Activated CD4-positive, alpha-beta T cell treated with anti-CD3 and anti-CD28 coated beads, Interleukin-2, amount 50 U/mL, for 48 hours (primary cell): ENCODE measurements at places on chromosomes 4 and X.
A peak's percentile ranks its signal among the peaks of the same experiment; 100 is the strongest.

GRCh38 chrX:66751136-66751782 lies 112.4 kb upstream of the EDA2R start:
- no peak for DNase-seq

DNA sequence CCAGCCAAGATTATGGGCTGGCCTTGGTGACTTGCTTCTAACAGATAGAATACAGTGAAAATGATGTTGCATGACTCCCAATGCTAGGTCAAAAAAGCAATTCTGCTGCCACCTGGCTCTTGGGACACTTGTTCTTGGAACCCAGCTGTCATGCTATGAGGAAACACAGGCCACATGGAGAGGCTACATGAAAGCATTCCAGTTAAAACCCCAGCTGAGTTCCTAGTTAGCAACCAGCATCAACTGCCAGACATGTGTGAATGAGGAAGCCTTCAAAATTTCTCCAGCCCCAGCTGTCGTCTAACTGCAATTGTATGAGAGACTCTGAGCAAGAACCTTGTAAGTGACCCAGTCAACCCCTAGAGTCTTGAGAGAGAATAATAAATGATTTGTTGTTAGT lies 105.2 kb upstream of the FGF16 start:
- DNase-seq, result no peak

DNA sequence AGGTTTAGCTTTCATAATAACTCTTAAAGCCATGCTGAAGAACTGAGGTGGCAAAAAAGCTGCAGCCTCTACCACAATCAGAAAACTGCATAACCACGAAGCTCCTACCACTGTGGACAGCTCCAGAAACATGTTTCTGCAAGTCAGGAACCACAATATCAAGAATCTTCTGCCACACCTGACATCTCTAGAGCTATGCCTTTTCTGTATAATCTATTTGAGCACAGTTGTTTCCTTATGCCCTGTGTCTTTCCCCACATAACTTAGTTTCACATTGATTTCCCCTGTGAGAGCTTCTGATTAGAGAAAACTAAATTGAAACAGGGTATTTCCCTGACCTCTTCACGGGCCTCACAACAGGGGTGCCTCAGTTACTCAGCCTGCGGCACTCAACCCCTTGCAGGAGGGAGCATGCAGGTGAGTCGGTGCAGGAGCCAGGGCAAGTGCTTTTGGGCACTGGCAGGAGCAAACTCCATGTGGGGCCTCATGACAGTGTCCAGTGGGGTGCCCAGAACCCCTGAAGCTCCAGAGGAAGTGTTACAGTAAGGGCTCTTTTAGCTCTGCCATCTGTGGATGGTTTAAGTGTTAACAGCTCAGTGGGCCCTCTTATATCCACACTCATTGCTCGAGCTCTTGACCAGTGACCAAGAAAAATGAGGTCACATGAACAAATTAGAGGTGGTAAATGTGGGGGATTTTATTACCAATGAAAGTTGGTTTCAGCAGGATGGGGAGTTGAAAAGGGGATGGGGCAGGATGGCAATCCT lies 132.8 kb upstream of the BMP3 start:
- no peak for DNase-seq

DNA sequence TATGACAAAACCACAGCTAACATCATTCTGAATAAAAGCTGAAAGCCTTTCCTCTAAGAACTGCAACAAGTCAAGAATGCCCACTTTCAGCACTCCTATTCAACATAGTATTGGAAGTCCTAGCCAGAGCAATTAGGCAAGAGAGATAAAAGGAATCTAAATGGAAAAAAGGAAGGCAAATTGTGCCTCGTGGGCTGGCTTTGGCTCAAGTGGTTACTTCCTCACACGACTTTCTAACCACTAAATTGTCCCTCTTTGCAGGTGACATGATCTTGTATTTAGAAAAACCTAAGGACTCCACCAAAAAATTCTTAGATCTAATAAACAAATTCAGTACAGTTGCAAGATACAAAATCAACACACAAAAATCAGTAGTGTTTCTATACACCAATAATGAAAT lies 57.2 kb downstream of the SCML2 start:
- DNase-seq, result no peak

- DNase-seq, result no peak
Observed at GRCh38 chr4:142933207-142933606, 87.1 kb upstream of the INPP4B start.

- DNase-seq, result no peak
Observed at GRCh38 chrX:19225909-19226308, 103.6 kb upstream of the ADGRG2 start.

- DNase-seq, result no peak
Observed at GRCh38 chr4:86947501-86948120, 12.8 kb downstream of the AFF1 start.

DNA sequence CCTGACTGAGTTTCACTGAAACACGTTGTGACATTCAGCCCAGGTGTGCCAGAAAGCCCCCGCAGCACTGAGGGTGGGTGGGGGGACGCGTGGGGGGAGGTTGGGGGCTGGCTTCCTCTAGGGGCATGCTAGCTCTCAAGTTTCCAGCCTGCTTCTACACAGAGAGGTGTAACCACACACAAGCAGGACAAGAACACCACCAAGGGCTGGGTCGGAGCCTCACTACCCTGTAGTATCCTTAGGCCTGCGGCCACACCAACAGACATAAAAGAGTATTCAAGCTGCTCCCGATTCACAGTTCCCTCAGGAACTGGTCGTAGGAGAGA lies 1.8 kb downstream of the USP46 start:
- no peak for DNase-seq

DNA sequence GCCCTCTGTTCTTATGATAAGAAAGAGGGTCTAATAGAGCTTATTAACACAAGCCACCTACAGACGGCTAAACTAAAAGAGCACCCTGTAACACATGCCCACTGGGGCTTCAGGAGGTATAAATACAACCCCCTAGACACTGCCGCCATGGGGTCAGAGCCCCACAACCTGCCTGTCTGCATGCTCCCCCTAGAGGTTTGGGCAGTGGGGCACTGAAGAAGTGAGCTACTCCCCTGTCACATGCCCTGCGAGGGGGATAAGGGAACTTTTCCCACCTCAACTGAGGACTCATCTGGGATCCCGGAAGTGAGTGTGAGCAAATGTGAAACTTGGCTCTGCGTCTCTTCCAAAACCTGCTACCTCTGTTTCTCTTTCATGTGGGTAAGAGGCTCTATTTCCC lies 334.5 kb downstream of the ADAM29 start:
- no peak for DNase-seq

- no peak for DNase-seq
Observed at GRCh38 chrX:148363471-148364235, 136.8 kb upstream of the AFF2 start.

- no peak for DNase-seq
Observed at GRCh38 chrX:18102006-18102405, 118.7 kb downstream of the BEND2 start.

GRCh38 chr4:125097729-125098128 lies 217.0 kb upstream of the FAT4 start:
- DNase-seq, result no peak

GRCh38 chr4:153757407-153757806 lies 2.4 kb downstream of the RNF175 start:
- no peak for DNase-seq

DNA sequence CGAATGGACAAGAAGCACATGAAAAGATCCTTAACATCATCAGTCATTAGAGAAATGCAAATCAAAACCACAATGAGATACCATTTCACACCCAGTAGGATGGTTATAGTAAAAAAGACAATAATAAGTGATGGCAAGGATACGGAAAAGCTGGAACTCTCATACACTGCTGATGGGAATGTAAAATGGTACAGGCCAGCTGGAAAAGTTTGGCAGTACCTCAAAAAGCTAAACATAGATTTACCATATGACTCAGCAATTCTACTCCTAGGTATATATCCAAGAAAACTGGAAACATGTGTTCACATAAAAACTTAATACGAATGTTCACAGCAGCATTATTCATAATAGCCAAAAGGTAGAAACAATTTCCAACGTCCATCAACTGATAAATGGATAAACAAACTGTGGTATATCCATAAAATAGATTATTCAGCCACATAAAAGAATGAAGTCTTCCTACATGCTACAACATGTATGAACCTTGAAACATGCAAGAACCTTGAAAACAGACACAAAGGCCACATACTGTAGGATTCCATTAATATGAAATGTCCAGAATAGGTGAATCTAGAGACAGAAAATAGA lies 11.9 kb downstream of the RPS6KA3 start:
- DNase-seq, result no peak

DNA sequence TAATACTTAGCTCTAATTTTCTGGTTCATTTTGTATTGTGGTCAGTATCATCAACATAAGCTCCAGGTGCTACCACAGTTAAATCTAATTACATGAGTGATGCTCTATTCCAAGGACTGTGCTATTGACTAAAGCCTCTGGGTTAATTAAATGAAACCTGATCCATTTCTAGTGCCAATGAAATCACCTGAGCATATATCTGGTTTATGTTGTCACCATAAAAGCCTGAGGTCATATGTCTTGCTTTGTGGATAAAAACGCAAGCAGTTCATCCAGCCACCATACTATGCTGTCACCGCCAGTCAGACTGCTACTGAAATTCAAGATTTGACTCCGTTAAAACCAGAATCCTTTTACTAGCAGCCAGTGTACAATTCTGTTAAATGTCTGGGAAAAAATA lies 64.2 kb upstream of the ZNF518B start:
- DNase-seq, result no peak

GRCh38 chrX:149453906-149454822 lies 50.9 kb downstream of the IDS start:
- DNase-seq, result no peak

DNA sequence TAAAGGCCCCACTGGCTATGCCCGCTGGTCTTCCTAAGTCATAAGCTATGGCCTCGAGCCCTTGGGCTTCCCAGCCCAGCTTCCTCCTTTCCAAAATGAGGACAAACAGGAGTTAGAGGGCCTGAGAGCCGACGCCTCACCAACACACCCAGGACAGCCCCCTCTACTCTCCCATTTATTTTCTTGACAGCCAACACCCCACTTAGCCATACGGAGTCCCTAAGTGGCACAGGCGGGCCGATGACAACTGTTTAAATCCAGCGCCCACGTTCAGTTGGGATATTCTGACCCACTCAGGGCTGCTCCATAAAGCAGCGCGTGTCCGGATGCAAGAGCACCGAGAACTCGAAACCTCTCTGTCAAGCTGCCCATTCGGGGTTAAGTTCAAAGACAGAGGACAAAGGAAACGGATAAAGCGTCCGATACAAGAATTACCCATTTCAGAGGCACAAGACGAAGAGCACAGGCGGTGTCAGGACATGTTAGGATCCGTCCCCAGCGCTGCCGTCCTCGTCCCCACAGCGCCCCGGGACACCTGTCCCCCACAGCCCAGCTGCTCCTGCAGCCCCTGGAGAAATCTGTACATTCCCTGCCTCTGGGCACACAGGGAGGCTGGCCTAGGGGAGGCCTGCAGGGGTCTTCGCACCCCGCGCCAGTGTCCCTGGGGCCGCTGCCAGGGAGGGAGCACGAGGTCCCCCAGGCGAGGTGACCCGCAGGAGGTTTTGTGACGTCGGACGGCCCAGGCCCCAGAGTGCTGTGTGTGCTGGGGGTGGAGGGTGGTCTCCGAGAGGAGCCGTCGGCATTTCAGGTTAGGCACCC lies 1.2 kb downstream of the PRKX start:
- peak; percentile 10 for DNase-seq

DNA sequence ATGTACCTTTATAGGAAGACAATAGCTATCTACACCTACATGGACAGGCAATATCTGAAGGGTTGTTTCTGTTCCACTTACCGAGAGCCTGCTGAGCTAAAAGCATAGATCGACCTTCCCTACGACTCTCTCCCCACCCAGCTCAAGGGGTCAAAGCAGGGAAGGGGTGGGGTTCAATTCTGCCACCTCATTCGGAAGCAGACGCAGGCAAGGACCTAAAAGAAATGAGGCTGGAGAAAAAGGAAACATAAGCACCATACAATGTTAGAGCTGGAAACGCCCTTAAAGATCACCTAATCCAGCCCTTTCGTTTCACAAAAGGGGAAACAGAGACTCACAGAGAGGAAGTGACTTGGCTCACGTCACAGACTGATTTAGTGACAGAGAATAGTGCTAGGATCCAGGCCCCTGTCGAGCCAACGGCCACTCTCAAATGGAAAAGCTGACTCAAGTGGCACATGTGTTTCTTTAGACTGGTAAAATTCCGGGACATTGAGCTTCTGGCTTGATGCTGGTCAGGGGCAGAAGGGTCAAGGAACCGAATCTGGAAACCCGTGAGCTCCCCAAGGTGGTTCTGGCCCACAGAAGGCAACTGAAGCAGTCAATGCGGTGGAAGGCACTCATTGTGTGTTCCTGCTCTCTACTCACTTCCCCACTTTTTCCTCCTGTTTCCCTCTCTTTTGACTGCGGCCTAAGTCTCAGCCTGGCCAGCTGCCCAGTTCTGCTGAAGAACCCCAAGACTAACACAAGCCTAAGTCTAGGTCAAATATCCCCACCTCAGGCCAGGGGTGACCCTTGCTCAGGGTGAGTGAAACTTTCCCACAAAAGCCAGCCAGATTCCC lies 7.5 kb downstream of the SEPTIN6 start:
- DNase-seq, result peak; percentile 48

DNA sequence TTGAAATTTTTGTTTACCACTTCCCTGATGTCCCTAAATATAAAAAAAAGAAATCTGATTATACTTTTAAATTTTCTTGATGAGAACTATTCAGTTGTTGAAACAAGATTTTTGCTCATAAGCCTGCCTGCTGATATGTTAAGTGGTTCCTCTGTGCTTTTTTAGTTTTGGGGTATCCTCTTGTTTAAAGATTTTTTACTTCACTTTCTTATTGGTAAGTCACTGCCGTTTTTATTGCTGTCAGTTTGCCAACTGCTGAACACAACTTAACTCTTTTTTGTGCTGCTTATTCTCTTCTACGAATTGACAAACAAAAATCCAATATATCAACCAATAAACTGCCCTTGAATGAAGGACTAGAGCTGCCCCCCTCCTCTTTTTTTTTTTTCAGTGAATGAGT lies 39.5 kb downstream of the GUCY1A1 start:
- DNase-seq, result no peak

DNA sequence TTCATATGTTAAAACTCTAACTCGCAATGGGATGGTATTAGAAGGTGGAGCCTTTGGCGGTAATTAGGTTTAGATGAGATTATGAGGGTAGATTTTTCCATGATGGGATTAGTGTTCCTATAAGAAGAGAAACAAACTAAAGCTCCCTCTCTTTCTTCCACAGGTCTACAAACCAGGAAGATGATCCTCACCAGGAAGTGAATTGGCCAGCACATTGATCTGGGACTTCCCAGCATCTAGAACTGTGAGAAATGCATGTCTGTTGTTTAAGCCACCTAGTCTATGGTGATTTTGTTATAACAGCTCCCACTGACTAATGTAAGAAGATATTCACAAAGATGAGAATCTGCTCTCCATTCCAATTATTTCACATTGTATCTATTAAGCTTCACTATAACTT lies 2266.9 kb downstream of the PCDH7 start:
- DNase-seq, result no peak
